Fibroblast of skin of left biceps (primary cell): ENCODE measurements at places on chromosomes 5 and 9.

DNA sequence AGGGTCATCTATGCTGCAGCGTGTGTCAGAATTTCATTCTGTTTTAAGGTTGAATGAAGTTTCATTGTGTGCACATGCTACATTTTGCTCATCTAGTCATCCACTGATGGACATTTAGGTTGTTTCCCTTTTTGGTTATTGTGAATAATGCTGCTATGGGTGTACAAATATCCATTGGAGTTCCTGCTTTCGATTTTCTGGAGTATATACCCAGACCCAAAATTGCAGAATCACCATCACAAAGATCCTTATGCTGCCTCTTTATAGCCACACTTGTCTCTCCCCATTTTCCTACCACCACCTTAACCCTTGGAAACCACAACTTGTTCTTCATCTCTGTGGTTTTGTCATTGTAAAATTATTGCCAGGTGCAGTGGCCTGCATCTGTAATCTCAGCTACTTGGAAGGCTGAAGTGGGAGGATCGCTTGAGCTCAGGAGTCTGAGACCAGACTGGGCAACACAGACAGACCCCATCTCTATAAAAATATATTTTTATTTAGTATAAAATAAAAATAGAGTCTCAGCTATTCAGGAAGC, 166.2 kb downstream of the HSD17B3 start:
- DNase-seq = no peak

GRCh38 chr9:109506097-109506712, 8.1 kb upstream of the PTPN3 start:
- no peak for DNase-seq

DNA sequence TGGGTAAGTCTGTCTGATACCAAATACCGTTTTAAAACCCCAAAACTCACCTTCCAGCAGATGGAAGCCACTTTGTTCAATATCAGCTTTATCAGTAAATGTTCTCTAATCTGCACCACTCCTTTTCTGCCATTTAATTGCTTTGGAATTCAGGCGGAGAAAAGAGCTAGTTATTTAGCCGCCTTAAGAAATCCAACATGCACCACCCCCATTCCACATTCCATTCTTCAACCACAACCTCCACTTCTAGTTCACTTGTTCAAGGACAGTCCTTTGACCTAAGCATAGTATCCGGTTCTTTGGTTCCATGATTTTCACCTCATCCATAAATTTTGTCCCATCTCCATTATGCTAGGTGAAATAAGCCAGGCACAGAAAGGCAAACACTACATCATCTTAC, 240.1 kb downstream of the DNAH5 start:
- no peak for DNase-seq

DNA sequence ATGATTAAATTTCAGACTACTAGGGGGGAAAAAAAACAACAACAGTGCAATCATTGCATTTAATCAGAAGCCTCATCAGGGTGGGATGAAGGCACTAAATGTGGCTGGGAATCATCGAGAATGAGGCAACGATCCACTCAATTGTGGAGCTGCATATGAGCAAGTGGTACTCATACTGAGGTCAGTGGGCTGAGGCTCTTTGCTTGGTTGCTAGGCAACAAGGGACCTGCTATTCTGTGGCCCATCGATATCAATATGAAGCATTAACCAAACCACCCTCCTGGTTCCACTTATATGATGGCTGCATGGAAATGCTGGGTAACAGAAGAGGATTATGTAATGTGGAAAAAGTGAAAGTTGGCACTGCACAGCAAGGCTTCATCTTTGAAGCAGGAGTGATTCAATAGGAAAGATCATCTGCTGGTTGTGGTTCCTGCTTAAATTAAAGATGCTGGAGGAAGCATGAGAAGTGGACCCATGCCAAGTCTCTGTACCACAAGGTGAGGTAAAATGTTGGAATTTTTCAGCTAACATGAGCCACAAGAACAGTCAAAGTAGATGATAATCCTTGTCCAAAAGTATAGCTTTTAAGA, 159.8 kb upstream of the HMHB1 start:
- DNase-seq = no peak

- DNase-seq = no peak
These were observed 96.7 kb upstream of the RETREG1 start for GRCh38 chr5:16713386-16713928.

DNA sequence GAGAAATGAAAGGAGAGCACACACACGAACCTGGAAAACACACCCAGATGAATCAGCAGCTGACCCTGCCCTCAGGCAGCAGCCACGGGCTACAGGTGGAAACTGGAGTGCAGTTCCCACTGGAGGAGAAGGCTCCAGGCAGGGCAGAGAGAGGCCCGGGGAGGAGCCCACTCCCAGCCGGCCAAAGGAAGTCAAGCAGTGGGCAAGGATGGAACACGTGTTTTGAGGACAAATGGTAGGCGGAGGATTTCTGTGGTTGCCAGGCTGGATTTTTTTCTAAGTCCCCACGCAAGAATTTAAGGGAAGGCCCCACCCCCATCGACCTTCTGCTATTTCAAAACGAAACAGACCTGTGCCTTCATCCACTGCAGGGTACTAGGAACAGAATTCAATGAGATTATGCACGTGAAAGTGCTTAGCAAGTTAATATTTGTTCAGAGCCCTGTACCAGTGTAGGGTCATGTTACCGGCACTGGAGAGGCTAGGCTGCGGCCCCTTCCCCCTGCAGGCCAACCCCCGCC, 6.8 kb downstream of the EPB41L4B start:
- DNase-seq = no peak

DNA sequence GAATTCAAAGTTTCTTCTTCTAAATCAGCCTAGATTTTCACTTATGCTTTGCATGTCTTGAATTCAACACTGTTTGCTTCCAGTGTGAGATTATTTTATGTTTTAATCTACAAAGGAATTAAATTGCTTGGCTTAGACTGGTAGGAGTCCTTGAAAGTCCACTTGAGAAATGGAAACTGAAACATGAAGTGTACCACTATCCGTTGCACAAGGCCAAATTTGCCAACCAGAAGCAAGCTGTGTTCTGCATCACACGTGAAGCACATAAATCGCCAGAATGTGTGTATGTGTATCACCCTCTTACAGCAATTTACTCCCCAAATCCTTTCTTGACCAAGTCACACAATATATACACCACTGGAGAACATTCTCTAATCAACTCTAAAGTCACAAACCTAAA, 10.3 kb downstream of the SEMA6A start:
- no peak for DNase-seq

DNA sequence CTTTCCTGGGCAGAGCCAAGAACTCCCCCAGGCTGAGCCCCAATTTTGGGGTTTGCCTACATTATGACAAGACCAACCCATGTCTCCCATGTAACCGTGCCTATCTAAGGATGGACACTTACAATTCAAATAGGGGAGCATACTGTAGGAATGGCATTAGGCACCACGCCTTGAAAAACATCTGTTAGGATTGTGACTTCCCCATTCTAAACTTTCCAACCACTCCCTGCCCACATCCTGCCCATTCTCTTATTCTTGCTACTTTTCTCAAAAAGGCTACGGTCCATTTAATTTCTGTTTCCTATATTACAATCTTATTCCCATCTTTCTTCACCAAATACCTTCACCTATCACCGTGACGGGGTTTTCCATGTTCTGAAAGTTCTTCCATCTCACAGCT, 99.2 kb downstream of the LPAR1 start:
- DNase-seq = no peak

DNA sequence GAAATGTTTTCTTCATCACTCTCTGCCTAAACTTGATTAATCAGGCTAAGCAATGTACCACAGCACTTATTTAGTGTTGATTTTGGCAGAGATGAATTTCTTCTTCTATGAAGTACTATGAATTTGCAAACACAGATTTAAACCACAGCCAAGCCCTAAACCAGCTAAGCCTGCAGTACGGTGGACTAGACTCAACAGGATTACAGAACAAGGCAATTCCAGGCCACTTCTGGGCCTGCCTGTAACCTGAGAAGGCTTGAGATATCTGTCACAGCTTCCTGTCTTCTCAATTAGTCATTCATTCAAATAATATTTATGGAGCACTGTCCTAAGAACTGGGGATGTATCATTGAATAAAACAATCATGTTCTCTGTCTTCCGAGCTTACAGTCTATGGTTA, 32.4 kb upstream of the CAST start:
- peak; percentile 87 for DNase-seq

DNA sequence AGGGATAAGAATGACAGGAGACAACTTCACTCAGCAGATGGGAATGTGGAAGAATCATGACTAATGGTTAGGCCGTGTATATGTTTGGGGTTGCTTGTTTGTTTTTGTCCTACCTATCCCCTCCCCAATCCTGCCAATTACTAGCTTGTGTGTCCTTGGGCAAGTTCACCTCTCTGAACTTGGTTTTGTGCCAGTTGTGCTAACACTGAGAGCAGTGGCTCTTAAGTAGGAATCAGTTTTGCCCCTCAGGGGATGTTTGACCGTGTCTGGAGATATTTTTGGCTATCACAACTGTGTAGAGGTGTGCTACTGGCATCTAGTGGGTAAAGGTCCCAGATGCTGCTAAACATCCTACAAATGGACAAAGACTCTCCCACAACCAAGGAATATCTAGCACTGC, 287.0 kb downstream of the DMRT2 start:
- no peak for DNase-seq

- DNase-seq = no peak
These were observed 161.7 kb downstream of the MAST4 start for GRCh38 chr5:66757834-66758371.

GRCh38 chr5:129499208-129499852, 39.2 kb downstream of the ADAMTS19 start:
- DNase-seq = no peak

DNA sequence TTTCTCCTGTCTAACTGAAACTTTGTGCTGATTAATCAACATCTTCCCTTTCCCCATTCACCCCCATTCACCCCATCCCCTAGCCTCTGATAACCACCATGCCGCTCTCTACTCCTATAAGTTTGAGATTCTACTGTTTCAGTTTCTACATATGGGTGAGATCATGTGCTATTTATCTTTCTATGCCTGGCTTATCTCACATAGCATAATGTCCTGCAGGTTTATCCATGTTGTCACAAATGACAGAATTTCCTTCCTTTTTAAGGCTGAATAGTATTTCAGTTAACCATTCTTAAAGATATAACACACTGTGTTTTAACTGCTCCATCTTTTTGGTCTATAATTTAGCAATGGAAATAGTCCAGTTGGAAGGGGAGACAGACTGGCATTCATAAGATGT, 205.1 kb downstream of the SNCAIP start:
- DNase-seq = no peak

- no peak for DNase-seq
These were observed 26.3 kb upstream of the SYNPO start for GRCh38 chr5:150613991-150614660.

- no peak for DNase-seq
These were observed 1.7 kb downstream of the EBF1 start for GRCh38 chr5:159097784-159098602.

GRCh38 chr5:43227655-43228054, 35.6 kb downstream of the NIM1K start:
- peak; percentile 19 for DNase-seq

DNA sequence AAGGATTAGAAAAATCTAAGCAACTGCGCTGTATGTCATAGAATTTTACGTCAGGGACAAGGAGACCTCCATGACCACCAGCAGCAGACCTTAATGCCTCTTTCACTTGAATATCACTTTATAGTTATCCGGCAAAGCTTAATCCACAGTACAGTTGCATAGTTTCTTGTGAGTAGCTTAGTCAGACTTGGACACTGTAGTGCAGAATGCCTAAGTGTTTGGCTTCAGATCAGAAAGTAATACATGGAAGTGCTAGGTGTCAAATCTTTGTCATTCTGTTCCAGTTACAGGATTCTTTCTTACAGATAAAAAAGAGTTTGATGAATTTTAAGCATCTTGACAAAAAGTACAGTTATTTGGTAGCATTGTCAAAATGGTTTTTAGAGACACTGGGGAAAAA, 239.9 kb upstream of the PAPPA start:
- DNase-seq = peak; percentile 12

DNA sequence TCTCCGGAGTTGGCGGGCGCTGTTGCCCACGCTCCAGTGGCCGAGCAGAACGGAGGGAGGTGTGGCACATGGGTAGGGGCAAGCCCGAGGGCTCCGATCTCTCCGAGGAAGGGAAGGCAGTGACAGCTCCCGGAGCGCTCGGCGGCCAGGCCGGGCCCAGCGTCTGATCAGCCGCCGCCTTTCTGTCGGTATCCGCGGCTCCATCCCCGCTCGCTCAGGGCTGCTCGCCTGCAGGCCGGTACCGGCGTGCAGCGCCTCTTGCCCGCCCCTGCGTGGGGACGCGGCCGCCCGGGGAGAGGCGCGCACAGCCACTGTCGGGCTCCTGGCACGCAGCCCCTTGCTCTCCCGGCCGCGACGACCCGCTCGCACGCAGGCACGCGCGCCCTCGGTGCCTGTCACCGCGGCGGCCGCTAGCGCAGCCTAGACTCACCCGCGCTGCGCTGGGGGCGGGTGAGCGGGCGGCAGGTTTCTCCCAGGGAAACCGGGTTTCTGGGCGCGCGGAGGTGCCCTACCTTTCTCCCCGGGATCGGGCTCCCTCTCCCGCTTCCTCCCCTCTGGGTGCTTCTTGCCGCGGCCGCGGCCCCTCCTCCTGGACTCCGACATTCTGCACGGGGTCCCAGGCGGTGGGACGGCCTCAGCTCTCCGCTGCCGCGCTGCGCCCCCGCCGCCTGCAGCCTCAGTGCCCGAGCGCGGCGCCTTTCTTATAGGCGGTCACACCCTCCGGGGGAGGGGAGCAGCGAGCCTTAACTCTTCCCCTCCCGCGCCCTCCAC, 108.4 kb downstream of the PSD2 start:
- no peak for DNase-seq

DNA sequence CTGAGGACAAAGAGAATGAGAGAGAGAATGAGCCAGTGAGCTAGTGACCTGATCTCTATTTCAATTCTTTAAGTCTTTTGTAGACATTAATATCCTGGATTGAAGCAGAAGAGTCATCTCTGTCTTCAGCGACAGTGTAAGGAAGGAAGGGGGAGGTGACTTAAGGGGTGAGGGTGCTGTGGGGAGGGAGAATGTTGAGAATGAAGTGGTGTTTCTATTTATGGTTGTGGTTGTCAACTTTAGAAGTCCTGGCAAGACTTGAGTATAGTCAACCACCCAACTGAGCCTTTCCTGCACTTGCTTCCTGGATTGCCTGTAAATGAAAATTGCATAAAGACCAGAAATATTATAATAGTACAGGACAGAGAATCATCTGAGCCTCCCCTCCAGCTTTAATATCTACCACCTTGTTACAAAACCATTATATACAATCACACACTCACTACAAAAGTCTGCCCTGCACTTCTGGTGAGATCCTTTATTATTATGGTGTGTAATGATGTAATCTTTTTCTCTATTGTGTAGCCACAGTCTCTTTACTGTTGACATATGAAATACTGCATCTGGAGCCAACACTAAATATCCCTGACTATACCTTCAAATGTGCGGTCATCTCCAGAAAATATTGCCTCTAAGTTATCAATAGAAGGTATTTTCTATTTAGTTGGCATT, 91.7 kb downstream of the NTRK2 start:
- DNase-seq = no peak

- DNase-seq = no peak
These were observed 32.9 kb downstream of the CPEB4 start for GRCh38 chr5:173920866-173921555.
